Cardiac fibroblast (primary cell): ENCODE measurements at places on chromosomes 2 and 18.

GRCh38 chr2:98583276-98583675 is 25.0 kb downstream of the COA5 start:
- no peak for DNase-seq

- no peak for DNase-seq
Measured at GRCh38 chr2:98084151-98084868, 2.7 kb upstream of the VWA3B start.

DNA sequence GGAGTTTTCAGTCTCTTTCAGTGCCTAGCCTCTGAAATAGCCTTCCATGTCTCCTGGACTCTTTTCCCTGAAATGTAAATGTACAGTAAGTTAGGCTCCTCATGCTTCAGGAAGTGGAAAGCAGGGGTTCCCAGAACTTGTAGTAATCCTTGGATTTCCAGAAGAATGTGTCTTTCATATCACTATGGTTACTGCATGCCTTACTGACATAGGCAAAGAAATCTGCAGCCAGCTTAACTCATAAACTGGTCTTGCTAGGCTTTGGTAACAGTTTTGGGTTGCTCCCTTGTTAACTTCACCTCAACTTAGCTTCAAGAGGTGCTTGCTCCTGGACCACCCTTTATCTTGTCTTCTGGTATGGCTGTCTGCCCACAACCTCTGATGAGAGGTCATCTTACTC is 686.8 kb upstream of the DDX18 start:
- DNase-seq = no peak

GRCh38 chr2:119250718-119251290 is 27.2 kb downstream of the STEAP3 start:
- DNase-seq = no peak
